ENCODE measurements at places on chromosomes 6 and 20.

- no peak for DNase-seq
These were observed 16.1 kb upstream of the KIAA0408 start for GRCh38 chr6:127475135-127475822.

GRCh38 chr20:5470943-5471342 lies 154.2 kb upstream of the PROKR2 start:
- no peak for DNase-seq

- DNase-seq: no peak
These were observed 47.1 kb downstream of the SLC26A8 start for GRCh38 chr6:35977308-35977707.

DNA sequence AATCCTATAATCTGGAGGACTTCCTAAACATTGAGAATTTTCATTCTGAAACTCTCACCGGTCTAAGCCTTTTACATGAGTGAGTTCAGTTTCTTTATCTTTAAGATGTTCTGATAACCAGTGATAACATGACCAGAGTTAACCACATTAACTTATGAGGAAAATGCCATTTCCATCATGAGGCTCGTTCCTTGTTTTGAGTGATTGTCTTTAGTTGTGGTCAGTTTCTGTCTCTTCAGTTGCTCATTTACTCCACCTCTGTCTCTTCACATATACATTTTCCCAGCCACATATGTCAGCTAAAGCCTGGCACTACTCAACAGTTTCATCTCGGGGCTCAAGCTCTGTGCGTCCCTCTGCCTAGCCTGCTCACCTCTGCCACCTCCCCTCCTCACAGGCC lies 70.4 kb downstream of the JAG1 start:
- no peak for DNase-seq

DNA sequence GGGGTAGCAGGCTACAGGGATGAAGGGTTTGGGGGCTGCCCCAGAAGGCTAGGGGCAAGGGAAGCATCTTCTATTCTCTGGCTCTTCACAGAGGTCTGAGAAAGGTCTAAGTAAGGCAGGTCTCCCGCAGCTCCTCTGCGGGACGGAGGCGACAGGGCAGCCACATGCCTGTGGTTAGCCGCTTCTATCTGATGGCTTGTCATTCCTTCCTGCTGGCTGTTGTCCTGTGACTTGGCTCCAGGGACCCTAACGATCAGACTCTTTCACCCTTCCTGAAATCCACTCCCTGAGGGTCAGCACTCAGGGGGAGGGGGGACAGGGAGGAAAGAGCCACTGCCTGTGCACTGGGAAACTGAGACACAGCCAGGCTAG lies 673 bp downstream of the CST7 start:
- DNase-seq: no peak

GRCh38 chr6:119986934-119987549 lies 637.5 kb upstream of the MAN1A1 start:
- no peak for DNase-seq

- no peak for DNase-seq
These were observed 375 bp upstream of the TMEM14C start for GRCh38 chr6:10722570-10722819.
